ENCODE measurements at places on chromosomes 13 and 19.

- DNase-seq, result no peak
Measured at GRCh38 chr19:21584537-21584936, 79.1 kb downstream of the ZNF429 start.

GRCh38 chr13:53342623-53343360 lies 314.2 kb downstream of the OLFM4 start:
- no peak for DNase-seq

- DNase-seq, result no peak
Measured at GRCh38 chr19:18531485-18531884, 9.6 kb upstream of the ELL start.

DNA sequence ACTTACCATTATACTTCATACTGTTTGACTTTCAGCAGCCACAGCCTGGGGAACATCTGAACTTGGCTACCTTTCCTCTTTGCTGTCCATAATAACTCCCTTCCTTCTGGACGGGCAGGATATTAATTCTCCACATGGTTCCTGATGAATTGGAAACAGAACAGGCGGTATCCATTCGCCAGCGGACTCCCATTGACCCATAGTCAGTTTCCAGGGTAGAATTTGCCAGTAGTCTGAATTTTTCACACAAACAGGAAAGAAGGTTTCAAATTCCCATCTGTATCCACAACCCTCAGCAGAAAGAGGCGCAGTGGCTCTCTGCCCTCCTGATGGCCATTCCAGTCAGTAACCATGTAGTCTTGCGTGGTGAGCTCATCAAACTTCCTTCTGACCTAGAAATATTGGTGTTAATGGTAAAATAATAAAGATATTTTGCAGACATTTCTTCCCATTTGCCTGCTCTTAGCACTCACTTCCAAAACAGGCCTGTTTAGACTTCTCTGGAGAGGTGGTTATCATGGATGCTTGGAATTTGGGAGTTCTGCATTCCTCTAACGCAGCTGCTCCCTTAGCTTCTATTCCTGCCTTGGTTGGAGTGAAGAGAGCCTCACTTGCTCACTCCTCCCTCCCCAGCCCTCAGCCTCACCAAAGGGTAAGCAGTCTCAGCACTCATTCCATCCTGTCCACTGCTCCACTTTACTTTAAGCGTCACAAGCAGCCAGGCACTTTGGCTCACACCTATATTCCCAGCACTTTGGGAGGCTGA lies 75.0 kb upstream of the OXGR1 start:
- DNase-seq, result no peak

GRCh38 chr19:31285744-31286143 lies 63.5 kb downstream of the TSHZ3 start:
- no peak for DNase-seq

- no peak for DNase-seq
Measured at GRCh38 chr13:93218583-93218982, 8.0 kb upstream of the GPC6 start.

- no peak for DNase-seq
Measured at GRCh38 chr13:43965459-43965845, 85.7 kb downstream of the LACC1 start.

GRCh38 chr19:54659300-54659699 lies 3.5 kb upstream of the LILRB4 start:
- DNase-seq, result no peak

DNA sequence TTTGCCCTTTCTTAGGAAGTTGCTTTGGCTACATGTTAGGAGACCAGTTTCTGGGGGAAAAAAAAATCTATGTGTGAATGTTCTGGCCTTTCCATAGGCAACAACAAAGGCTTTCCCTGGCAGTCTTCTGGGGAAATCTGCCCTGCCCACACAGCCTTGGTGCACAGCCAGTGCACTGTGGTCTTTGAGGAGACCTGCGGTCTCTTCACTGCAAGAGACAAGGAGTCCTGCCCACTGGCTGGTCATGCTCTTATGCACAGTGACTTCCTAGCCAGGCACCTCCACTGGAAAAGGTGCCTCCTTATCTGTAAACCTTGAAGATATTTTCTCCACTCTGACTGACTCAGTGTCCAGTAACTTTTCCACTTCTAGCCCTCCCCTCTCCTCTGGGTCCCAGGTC lies 155.1 kb downstream of the SUCLA2 start:
- DNase-seq, result no peak

GRCh38 chr13:66483712-66484111 lies 746.4 kb downstream of the PCDH9 start:
- no peak for DNase-seq

DNA sequence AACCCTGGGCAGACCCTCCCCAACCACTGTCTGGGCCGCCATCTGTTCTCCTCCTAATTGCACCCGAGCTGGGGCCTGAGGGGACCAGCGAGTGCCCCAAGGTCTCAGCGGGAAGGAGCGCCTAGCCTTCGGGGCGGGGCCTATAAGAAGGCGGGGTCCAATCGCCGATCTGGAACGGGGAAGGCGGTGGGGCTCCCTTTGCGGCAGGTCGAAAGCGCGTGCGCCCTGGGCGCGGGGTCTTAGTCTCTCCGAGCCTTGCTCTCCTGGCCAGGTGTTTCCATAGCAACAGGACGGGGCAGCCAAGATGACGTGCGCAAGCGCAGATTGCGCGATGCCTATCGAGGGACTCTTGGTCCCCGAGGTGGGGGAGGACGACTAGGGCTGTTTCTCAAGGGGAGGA lies 2.8 kb downstream of the MAST1 start:
- no peak for DNase-seq
